Iris pigment epithelial cell (primary cell): ENCODE measurements at places on chromosomes 6 and 20.

DNA sequence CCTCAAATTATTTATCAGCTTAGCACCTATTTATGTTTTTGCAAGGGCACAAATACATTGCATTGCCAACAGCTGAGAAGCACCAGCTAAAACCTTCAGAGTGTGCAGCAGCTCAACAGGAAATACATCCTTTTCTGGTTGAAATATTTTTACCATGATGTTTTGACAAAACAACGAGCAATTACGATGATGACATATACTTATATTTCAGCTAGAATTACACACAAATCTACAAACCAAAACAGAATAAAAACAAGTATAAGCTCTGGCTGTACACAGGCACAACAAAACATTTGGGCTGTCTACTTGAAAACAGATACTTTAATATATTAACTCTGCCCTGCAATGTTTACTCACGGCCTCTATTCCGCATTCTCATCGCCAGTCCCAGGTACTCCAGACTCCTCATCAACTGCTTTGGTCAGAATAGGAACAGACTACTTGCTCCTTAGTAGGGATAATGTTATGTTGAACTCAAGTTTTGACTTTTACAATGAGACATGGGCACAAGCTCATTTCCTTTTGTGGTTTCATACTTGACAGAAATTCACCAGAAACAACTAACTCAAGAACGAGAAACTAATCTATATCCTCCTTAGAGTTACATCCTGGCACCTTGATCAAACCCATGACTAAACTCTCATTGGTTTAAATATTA, 377.6 kb downstream of the ESR1 start:
- DNase-seq = peak; percentile 33

GRCh38 chr6:114064862-114065261, 93.9 kb upstream of the HDAC2 start:
- DNase-seq = no peak

- DNase-seq = peak; percentile 76
Measured at GRCh38 chr6:37207903-37208456, 38.0 kb downstream of the PIM1 start.

DNA sequence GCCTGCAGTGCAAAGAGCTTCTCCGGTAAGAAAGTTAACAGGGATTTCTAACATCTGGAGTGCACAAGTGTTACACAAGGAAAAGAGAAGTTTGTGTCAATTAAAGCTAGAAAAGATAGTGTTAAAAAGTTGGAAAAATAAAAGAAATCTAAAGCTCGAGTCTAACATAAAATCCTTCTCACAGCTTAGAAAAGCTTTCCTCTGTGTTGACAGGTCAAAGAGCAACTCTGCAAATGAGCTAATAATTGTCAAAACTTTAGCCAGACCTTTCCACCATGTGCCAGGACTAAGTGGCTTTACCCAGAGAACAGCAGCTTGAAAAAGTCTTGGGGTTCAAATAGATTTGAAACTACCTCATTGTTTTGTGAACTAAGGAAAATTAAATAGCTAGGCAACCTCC, 14.8 kb downstream of the PTPRK start:
- DNase-seq = no peak

DNA sequence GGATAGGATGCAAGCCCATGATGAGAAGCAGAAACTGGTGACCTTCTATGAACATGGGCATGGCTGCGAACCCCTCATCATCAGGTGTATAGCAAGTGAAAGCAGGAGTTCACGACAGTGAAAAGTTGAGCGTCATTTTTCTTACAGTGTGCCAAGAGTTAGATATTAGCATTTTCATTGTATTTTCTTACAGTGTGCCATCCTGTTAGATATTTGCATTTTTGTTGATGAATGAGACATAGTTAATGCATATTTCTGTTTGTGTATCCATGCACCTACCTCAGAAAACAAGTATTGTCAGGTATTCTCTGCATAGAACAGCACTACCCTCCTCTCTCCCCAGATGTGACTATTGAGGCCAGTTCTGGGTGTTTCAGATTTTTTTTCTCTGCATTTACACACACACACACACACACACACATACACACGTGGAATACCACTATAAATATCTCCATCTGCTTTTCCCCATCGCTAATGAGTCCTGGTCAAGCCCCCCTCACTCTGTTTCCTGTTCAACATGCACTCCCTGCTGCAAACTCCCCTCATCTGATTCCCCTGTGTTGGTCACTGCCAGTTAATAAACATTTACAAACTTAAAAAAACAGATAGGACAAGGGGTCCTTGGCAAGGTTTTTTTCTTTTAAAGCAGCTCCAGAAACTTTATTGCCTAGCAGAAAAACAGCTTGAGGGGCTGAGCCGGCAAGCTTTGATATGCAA, 41.7 kb downstream of the PLN start:
- DNase-seq = no peak
